D721Med (cell line): ENCODE measurements at places on chromosomes 2 and 18.

- DNase-seq, result no peak
These were observed 136.3 kb upstream of the CAVIN2 start for GRCh38 chr2:191983186-191983585.

DNA sequence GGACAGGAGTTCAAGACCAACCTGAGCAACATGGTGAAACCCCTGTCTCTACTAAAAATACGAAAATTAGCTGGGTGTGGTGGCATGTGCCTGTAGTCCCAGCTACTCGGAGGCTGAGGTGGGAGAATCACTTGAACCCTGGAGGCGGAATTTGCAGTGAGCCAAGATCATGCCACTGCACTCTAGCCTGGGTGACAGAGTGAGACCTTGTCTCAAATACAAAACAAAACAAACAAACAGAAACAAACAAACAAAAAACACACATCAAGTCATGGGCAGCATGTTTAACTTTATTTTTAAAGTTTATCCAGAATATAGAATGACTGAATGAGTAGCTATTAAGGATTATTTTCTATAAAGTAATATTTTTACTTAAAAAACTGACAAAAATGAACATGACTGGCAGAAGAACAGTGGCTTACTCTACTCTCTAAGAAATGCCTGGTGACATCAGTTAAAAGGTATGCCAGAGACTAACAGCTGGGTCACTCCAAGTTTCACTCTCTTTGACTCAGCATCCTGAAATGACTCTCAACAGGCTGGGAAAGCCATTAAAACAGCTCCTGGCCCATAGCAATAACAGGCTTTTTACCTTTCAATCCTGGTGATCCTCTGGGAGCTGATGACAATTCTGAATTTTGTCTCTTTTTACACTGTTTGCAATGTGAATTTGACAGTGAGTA lies 281.6 kb upstream of the STON1 start:
- no peak for DNase-seq

DNA sequence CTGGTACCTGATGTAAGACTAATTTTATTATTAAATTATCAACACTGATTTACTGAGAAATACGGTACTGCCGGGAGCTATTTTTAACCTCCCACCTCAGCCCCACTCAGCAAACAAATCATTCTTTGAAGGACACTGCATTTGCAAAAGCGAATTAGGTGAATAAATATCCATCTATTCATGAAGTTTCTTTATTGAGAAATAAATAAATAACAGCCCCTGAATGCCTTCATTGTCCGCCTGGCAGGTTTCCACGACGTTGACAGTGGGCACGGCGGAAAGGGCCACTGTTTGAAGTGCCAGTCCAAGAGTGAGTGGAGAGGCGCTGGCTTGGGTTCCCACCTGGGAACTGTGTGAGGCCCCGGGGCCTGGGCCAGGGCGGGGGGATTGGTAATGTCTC lies 15.7 kb downstream of the C1QL2 start:
- DNase-seq, result no peak

GRCh38 chr2:5057891-5058351 lies 634.3 kb upstream of the SOX11 start:
- no peak for DNase-seq

DNA sequence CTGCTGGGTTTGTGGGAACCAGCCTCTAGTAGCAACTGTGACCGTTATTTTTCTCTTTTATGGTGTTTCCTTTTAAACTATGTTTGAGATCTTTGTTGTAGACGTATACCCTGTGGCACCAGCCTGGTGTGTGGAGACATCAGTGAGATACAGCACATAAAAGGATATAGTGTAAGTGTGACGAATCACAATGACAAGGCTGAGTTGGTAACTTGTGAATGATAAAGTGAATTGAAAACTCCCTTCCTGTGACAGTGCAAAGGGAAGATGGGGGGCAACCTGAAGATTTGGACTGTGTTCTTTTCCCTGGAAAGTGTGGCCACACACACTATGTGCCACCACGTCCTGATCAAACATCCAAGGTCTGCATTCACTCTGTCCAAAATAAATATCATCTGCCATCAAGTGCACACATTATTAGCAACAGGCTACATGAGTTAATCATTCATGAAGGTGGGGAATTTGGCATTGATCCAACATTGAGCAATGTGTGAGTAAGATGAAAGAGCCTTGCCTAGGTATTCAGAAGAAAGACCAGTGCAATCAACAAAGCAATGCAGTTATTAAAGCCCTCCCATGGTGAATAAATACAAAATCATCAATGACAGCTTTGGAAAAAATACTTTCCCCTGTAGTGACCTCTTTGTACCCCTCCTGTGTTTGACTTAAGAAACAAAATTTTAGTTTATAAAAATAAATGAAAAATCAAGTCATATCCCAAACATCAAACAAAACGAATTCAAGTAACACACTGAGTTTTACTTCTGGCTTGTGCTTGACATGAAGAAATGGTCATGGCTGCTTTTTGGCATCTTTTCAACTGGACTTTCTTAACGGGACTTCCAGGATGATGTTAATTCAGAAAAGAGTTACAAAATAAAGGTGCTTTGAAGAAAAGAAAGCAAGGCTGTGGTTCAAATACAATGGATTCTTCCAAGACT lies 1280.5 kb upstream of the ZEB2 start:
- no peak for DNase-seq

GRCh38 chr2:220277445-220277975 lies 650.1 kb downstream of the SLC4A3 start:
- DNase-seq, result no peak

DNA sequence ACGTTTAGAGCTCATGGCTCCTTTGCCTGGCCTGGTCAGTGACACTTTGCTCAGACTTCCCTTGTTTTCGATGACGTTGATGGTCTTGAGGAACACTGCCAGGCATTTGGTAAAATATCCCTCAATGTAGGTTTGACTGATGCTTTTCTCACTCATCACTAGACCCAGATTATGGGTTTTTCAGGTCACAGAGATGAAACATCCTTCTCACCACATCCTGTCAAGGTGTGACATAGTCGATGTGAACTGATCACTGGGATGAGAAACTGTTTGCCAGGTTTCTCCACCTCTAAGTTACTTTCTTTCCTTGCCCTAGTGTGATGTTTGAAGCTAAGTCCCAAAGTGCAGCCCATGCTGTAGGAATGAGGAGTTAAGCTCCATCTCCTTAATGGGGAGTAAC lies 81.5 kb downstream of the AFF3 start:
- DNase-seq, result no peak

DNA sequence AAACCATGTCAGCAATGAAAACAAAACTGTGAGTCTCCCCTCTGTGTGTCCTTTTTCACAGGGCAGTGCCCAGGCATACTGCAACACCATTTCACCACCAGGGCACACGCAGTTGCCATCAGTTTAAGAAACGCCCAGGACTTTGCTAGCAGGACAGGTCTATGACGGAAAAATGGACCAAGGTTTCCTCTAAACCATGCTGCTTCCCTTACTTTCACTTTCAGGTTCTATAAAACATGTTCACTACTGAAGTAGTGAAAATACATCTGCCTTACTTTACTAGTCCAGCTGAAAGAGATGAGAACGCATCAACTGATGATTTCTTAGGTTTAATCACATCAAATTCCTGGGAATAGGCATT lies 110.5 kb downstream of the TCF4 start:
- no peak for DNase-seq

DNA sequence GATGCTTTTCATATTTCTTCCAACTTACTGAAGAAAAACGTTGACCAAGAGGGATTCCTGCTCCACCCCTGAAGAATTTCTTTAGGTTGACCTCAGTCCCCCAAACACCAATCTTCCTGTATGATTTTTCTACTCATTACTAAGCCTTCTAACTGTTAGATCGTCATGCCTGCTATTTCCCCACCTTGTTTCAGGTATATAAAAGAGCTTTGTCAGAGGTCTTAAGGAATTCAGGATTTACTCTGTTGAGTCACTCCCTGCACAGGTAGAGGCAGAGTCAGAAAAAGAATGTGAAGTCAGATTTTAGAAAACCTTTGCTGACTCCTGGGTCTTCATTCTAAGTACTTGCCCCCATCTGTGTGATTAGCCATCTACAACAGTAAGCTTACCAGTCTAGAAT lies 83.8 kb upstream of the NOSTRIN start:
- no peak for DNase-seq

DNA sequence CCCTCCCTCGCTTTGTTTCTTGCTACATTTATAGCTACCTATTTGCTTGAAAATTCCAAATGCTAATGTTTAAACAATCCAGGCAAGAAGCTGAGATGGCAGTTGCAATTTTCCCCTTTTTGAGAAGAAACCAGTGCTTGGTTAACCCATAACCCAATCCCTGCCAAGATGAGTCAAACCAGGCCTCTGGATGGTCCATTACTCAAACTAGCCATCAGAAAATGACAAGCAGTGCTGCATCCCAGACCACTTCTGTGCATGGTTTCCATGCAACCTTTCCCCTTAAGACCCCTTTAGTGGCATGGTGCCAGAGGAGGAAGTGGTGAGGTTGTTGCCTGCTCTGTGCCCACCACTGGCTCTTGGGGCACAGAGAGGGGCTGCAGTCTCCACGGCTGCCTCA lies 131.2 kb upstream of the RMP24 start:
- no peak for DNase-seq

- no peak for DNase-seq
These were observed 95.8 kb upstream of the TEX51 start for GRCh38 chr2:126802774-126803433.

DNA sequence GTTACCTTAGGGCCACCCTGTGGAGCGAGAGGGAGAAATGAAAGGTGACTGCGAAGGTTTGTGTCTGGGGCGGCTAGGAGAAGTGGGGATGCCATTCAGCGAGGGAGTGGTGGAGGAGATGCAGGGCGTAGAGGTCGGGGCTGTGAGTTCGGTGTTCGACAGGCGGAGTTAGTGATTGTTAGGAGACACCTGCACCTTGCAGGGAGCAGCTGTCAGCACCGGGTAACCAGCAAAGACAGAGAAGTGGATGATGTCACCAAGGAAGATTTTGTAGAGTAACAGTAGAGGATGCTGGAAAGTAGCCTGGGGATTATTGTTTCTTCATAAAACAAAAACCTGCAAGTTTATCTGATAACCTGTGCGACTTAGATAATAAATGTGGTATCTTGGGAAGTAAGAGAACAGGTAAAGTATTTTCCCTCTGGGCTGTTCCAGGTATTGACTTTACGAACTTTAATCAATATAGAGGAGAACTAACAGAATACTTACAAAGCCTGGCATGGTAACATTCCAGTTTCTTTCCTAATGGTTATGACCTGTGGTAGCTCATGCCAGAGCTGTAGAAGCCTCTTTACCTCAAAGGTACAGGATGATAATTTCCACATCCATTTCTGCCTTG lies 63.8 kb downstream of the SPTBN1 start:
- DNase-seq, result no peak

- peak; percentile 70 for DNase-seq
These were observed at the start of gene OSBPL6 for GRCh38 chr2:178193823-178194599. TSS of gene OSBPL6 (plus strand) at chr2:178194512. CDS start at chr2:178306185, 111,673 bp downstream.

- DNase-seq, result no peak
These were observed 55.6 kb downstream of the FAM117B start for GRCh38 chr2:202690321-202690900.

DNA sequence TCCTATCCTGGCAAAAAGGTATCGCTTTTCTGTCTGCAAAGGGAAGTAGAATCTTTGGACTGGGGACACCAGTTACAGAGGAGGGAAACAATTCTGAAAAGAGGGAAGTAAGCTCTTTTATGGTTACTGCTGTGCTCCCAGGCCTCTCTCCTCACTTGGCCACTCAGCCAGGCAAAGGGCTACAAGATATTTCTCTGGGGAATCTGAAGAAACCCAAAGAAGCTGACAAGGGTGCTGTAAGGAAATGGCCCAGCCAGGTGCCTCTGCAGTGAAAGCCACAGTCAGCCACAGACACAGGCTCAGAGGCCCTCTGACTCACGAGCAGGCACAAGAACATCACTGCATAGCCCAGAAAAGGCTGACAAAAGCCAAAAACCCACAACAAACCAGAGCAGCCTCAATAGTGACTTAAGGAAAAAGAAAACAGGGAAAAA lies 5.8 kb downstream of the HDLBP start:
- no peak for DNase-seq

- DNase-seq, result no peak
These were observed 57.0 kb downstream of the TET3 start for GRCh38 chr2:74041726-74042125.

GRCh38 chr2:172098650-172099471 lies 3.8 kb downstream of the DLX2 start:
- peak; percentile 19 for DNase-seq

DNA sequence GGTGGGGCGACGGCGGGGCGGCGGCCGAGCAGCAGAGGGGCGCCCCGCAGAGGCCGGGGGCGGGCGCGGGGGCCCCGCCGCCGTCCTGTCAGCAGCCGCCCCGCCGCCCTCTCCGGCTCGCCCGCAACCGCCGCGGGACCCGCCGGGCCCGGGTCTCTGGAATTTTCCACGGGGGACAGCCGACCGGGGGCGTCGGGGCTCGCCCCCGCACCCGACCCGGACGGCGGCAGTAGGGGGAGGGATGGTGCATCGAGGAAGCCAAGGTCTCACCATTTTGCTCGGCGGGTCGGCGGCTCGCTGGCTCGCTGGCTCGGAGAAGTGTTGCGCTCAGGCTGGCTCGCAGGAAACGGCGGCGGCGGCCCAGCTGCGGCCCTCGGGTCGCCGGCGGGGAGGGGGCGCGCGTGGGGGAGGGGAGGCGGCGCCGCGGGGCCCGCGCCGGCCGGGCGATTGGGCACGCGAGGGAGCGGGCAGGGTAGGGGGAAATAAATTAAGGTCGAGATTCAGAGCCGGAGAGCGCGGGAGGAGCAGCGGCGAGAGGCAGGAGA lies 405 bp downstream of the PPP3R1 start:
- no peak for DNase-seq

DNA sequence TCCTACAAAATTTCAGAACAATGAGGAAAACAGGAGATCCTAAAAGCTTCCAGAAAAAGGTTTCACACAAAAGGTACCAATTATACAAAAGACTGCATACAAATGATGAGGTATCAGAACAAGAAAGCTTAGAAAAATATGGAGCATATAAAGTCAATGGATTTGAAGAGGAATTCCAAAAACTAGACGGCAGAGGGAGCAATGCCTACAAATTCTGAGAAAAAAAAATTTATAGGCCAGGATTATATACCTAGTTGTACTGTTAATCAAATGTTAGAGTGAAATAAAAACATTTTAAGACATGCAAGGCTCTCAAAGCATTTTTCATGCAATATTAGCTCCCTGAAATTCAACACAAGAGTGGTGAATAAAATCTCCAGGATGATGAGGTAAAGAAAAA lies 106.2 kb downstream of the ZRANB3 start:
- no peak for DNase-seq

DNA sequence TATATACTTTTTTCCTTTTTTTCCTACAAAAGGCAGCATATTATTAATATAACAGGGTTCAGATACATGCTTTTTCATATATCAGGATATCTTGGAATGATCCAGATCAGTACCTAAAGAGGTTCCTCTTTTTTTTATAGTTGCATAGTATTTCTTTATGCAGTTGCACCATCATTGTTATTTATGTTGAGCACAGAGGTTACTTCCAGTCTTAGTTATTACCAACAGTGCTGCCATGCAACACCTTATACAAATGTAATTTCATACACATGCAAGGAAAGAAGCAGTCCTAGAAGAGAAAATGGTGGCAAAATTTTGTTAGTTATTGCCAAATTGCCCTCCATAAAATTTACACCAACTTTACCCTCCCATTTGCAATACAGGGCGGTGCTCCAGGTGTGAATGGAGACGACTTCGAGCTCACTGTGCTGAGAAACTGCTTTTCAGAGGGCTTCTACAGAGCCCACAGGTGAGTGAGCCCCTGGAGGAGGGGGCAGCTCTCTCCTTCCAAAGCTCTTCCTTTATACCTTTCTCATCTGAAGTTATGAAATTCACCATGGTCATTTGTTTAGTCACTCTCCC lies 30.0 kb upstream of the KCMF1 start:
- DNase-seq, result no peak

GRCh38 chr2:147101941-147102790 lies 742.7 kb upstream of the ACVR2A start:
- DNase-seq, result no peak

- DNase-seq, result no peak
These were observed 456.9 kb upstream of the TNP1 start for GRCh38 chr2:217316743-217317142.
